ENCODE measurements at places on chromosomes 12 and 14.

DNA sequence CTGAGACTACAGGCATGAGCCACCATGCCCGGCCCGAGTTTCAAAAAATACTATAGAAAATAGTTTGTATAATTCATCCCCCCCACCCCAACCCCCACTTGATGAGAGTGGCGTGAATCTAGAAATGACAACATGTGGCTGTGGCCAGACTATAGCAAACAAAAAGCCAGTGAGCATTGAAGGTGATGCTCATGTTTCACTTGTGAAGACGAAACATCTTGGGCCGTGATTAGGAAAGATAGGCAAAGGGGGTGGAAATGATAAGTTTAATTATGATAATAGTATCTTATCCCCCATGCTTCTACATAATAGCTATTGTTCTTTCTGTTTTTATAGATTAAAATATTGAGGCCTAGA lies 8.5 kb downstream of the BORCS5 start:
- DNase-seq, result no peak

DNA sequence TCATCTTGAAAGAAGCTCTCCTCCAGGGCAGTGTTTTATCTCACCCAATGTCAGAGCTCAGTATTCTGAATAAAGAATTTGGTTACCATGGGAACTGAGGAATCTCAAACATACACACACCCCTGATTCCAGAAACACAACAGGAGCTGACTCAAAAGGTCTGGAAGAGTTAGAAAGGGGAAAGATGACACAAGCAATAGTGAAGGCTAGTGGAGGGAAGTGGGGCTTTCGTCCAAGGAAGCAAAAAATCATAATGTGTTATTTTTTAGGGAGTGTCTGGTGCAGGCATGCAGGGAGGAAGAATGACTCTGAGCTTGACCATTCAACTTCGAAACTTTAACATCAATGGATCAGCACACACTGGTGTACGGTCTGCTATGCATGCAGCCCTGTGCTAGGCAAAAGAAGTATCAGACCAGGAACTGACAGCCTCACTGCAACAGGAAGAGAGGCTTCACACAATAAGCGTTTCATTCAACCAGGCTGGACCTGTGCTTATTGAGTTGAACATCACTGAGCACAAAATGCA lies 20.3 kb downstream of the HEBP1 start:
- no peak for DNase-seq

DNA sequence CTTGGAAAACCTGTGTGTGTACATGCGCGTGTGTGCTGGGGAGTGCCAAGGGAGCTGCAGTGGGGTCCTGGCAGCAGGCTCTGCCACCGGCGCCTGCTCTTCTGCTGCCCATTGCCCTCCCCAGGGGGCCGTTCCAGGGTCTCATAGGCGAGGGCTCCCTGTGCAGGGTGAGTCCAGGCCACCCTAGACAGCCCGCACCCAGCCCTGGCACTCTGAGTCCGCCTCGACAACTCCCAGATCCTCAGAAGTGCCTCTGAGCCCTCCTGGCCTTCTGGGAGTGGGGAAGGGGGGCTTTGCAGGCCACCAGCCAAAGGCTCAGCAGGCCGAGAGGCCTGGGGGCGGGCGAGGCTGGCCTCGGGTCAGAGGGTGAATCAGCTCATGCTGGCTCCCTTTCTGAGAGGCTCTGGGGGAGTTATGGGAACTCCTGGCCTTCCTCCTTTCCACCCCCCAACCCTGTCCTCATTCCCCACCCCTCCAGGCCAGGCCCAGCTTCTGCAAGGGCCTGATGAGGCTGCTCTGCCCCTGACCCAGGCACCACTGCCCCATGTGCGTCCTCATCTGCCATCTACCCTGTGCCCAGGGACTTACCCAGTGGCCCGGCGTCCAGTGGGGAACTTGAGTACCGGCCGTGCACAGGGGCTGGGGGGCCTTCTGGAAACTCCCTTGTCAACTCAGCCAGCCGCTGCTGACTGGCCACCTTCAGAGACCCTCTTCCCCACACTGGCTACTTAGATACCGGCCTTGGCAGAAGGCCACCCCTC lies 2.1 kb upstream of the TEDC1 start:
- no peak for DNase-seq

DNA sequence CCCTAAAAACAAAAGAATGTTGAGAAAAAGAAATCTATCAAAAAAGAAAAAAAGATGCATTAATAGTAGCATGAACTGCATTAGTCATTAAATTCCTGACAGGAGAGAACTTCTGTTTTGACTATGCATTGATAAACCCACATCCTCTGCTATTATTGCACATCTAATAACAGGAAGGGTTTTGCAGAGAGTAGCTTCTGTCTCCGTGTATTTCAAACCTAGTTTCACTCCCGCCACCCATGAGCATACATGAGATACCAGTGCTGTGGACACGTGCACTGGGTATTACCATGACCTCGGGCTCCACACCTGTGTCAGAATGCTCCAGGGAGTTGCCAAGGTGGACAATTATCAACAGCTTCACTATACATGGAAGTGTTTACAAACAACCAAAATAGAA lies 449.1 kb upstream of the SOX5 start:
- no peak for DNase-seq

- no peak for DNase-seq
Observed at GRCh38 chr12:95962222-95962621, 19.1 kb downstream of the AMDHD1 start.

- DNase-seq, result no peak
Observed at GRCh38 chr14:105490267-105490571, 827 bp upstream of the TEDC1 start.

GRCh38 chr12:3213188-3213587 lies 136.0 kb downstream of the TSPAN9 start:
- no peak for DNase-seq

DNA sequence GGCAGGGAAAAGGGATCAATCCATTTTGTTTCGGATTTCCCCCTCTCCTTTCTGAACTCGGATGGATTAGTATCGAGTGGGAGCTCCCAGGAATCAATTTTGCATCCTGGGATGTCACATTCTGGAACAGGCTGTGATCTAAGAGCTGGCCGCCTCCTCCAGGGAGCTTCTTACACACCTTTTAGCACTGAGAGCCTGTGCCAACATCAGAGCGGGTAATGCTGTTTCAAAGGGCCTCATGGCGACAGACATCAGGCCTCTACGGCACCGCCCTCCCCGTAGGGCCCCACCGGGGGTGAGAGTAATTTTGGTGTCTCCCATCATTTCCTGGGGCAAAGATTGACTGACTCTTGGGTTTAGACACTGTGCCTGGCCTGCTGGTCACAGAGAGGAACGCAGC lies 2.7 kb downstream of the GALNT9 start:
- no peak for DNase-seq

- no peak for DNase-seq
Observed at GRCh38 chr12:53603804-53604203, 22.4 kb downstream of the ATF7 start.

- DNase-seq, result no peak
Observed at GRCh38 chr12:40921563-40922163, 229.4 kb downstream of the CNTN1 start.

DNA sequence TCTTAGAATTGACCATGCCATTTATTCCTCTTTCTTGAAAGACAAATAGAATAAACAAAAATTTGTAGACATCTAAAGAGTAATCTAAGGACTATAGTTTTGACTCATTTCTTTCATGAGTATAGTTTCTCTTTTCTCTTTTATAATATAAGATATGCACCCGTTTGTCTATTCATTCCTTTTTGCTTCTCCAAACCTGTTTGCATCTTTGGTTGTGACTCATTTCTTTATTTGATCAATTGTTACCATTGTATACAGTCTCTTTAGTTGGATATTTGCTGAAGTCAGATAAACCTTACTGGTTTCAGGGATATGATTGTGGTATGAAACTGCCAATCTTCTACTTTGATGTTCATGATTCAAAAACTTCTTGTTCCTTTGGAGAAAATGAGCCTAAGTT lies 268.7 kb downstream of the FBXL14 start:
- no peak for DNase-seq

DNA sequence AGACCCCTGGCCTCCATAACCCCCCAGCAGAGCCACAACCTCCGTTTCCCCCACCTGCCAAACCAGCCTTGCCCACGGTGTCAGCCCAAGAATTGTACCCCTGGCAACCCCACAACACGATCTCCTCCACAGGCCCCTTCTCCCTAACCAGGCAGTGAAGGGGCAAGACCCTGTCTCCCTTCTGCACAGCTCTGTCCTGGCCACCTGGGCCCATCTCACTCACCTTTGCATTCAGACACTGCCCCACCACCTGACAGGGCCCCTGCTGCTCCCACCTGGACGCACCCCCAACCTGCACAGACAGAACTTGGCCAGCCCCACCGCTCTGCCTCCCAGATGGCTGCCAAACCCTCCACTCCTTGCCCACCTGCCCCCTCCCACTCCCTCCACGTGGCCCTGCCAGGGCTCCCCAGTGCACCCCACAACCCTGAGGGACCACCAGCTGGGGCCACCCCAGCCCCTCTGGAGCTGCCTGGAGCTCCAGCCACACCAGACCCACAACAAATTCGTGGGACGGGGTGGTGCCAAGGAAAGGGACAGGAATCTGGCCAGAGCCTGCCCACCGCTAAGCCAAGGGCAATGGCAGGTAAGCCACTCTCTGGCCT lies 11.8 kb downstream of the AHNAK2 start:
- DNase-seq, result no peak

GRCh38 chr12:52164624-52165023 lies 27.2 kb downstream of the KRT80 start:
- no peak for DNase-seq

DNA sequence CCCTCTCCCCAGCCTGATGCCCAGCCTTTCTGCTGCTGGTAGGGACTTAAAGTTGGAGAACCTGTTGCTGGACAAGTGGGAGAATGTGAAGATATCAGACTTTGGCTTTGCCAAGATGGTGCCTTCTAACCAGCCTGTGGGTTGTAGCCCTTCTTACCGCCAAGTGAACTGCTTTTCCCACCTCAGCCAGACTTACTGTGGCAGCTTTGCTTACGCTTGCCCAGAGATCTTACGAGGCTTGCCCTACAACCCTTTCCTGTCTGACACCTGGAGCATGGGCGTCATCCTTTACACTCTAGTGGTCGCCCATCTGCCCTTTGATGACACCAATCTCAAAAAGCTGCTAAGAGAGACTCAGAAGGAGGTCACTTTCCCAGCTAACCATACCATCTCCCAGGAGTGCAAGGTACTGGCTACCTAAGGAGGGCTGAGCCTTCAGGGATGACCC lies 1.6 kb downstream of the TSSK4 start:
- DNase-seq, result no peak

- no peak for DNase-seq
Observed at GRCh38 chr14:30541318-30541717, 17.6 kb upstream of the G2E3 start.

DNA sequence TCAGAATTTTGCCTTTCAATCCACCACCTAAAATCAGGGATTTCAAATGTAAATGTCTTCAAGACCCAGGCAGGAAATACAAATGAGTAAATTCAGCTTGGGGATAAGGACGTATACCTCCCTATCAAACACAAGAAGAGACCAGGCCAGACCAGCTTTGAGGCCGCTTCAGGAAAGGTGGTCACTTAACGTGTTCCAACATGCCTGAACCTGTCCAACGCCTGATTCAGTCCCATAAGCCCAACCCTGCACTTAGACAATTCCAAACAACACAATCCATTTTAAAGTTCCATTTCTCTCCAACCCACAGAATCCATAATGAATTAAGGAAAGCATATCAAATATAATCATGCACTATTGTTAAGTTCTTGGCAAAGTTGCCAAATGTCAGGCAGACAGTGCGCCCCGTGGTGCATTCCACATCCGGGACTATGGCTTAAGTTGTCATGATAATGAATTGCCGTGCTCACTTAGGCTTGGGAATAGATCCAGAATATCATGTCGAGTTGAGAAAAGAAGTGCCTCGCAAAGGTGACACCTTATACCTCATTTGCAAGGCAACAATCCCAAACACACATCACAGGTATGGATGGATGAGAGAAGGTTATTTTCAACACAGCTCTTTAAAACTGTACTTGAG lies 35.5 kb downstream of the CCDC60 start:
- no peak for DNase-seq

DNA sequence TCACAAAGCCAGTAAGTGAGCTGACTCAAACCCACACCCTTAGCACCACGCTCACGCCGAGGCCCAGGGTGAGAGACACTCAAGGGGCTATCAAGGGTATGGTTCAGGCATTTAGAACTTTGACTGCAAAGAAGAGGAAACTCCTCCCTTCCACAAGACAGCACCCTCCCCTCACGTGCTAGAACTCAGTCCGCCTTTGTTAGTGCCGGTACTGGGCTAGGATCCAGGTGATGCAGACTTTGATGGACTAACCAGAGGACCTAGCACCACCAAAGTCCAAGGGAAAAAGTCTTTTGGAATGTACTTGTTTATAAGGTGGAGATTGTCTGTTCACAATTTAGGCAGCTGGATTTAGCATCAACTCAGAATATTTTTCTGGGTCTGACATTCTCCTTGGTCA lies 33.7 kb downstream of the VWF start:
- DNase-seq, result no peak

- peak; percentile 59 for DNase-seq
Observed at GRCh38 chr14:78448164-78449094, 278.3 kb downstream of the NRXN3 start.

DNA sequence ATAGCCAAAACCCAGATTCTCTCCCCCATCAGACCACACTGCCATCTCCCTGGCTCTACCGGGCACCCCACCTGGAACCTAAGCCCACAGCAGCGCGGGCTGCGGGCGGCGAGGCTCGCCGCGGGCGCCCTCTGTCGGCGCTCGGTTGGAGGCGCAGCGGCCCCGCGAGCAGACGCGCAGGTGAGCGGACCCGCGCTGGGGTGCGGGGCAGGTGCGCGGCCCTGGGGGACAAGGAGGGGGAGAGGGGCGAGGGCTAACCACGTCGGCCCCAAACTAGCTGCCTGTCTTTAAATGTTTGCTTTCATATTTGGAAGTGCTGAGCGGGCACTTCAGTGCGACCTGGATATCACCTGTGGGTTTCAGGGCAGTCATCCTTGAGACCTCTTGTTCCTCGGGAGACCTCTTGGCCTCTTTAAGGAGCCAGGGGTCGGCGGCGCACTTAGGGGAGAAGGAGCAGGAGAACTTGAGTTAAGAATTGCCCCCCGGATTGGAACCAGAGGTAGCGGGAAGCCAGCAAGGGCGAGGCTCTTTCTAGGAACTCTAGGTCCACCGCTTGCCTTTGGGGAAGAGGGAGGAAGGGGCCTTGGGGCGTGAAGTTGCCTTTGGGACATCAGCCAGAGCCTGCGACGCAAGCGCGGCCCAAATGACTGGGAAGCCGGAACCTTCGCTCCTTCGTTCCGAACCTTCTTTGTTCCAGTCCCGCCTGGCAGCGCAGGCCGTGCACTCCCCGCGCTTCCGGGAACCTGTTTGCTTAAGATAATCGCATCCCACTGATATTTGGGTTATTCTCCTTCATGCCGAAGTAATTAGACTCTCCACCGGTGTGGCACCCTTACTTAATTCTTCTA lies 78.7 kb downstream of the NEDD1 start:
- DNase-seq, result peak; percentile 78

GRCh38 chr12:117380083-117380482 lies 18.7 kb upstream of the NOS1 start:
- no peak for DNase-seq

DNA sequence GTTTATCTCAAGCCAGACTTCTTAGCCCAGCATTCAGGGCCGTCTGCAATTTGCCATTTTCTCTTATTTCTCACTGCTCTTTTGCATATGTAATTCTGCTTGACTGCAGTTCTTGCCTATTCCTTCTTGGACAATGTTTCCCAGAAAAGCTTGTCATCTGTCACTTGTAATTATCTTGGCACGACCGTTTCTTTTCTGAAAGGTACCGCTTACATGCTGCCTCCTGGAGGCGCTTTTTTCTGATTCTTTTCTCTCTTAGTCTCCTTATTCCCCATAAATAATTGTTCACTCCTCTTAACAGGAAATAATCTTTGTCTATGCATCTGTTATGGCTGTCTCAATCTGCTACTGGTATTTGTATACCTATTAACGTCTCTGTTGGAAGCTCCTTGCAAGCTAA lies 1.2 kb upstream of the ALDH1L2 start:
- no peak for DNase-seq

- no peak for DNase-seq
Observed at GRCh38 chr12:59944177-59944576, 348.3 kb downstream of the SLC16A7 start.

Data from GM13976 (cell line).